ENCODE measurements at places on chromosomes 13 and 19.

- DNase-seq: peak; percentile 82
Measured at GRCh38 chr19:16118489-16119033, 6.9 kb downstream of the RAB8A start.

DNA sequence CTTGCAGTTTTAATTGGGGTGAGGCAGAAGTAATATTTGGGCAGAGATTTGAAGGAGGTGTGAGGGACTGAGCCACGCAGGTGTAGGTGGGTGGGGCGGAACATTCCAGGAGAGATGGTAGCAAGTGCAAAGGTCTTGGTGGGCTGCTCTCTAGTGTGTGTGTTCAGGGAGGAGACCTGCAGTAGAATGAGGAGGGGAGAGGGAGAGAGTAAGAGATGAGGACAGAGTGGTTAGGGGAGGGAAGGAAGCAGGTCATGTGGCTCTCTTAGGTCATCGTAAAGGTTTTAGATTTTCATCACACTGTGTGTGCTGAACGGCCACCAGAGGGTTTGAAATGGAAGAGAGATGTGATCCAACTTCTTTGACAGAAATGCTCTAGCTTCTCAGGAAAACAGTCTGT lies 33.5 kb downstream of the WASF3 start:
- DNase-seq: no peak

- no peak for DNase-seq
Measured at GRCh38 chr19:5360003-5360780, 19.6 kb upstream of the PTPRS start.

DNA sequence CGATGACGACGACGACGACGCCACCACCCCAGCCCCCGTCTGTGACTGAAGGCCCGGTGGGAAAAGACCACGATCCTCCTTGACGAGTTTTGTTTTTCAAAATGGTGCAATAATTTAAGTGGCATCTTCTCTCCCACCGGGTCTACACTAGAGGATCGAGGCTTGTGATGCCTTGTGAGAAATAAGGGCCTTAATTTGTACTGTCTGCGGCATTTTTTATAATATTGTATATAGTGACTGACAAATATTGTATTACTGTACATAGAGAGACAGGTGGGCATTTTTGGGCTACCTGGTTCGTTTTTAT lies 2.5 kb downstream of the KLF2 start:
- no peak for DNase-seq

- DNase-seq: no peak
Measured at GRCh38 chr19:56272161-56272798, at the start of gene EDDM13. TSS of gene EDDM13 (plus strand) at chr19:56272748. CDS start at chr19:56272835, 87 bp downstream.

DNA sequence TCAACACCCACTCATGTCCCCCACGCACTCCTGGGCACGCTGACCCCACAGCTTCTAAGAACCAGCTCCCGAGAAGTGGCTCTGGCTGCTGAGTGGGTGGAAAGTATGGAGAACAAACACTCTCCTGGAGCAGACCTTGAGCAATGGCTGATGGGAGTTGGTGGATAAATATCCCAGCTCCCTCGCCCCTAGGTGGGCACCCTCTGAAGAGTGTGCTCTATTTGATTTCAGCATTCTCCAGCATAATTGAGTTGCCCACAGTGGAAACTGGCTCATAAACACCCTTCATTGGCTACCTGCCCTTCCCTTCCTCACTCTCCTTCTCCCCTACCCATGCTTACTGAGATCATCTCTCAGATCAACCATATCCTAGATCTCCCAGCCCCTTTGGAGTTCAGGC lies 41.5 kb upstream of the ADGRE5 start:
- DNase-seq: no peak

- no peak for DNase-seq
Measured at GRCh38 chr13:50990818-50991506, 81.4 kb downstream of the RNASEH2B start.

GRCh38 chr13:100128373-100128772 lies 39.5 kb downstream of the PCCA start:
- no peak for DNase-seq

GRCh38 chr13:41696163-41697003 lies 239.0 kb downstream of the RGCC start:
- no peak for DNase-seq

- DNase-seq: no peak
Measured at GRCh38 chr13:23161481-23161825, 19.3 kb upstream of the SGCG start.

DNA sequence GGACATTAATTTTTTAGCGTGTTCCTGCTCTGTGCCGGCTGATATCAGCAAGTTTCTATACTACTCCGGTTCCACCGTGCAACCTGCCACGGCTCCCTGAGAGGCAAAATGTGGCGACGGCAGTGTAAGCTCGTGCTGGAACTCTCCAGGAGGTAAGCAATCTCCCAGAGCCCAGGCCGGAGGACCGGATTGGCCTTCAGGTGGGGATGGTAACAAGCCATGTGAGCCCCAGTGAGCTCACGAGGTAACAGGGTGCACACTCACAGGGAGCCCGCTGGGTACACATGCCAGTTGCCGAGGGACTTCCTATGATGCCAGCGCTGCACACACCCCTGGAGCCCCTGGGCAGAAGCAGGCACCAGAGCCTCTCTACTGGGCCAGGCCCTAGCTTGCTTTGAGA lies 38.5 kb downstream of the NAXD start:
- no peak for DNase-seq

All from activated CD8-positive, alpha-beta memory T cell treated with anti-CD3 and anti-CD28 coated beads, Interleukin-2, amount 10 ng/mL, durations not matched to agents 7 days and 5 days (primary cell).